ENCODE measurements at places on chromosomes 4 and X.

- DNase-seq: no peak
Observed at GRCh38 chr4:67926485-67926884, 36.8 kb downstream of the TMPRSS11A start.

GRCh38 chrX:15055146-15055930 lies 182.1 kb downstream of the MOSPD2 start:
- no peak for DNase-seq

GRCh38 chr4:149166876-149167275 lies 648.8 kb downstream of the IQCM start:
- no peak for DNase-seq

DNA sequence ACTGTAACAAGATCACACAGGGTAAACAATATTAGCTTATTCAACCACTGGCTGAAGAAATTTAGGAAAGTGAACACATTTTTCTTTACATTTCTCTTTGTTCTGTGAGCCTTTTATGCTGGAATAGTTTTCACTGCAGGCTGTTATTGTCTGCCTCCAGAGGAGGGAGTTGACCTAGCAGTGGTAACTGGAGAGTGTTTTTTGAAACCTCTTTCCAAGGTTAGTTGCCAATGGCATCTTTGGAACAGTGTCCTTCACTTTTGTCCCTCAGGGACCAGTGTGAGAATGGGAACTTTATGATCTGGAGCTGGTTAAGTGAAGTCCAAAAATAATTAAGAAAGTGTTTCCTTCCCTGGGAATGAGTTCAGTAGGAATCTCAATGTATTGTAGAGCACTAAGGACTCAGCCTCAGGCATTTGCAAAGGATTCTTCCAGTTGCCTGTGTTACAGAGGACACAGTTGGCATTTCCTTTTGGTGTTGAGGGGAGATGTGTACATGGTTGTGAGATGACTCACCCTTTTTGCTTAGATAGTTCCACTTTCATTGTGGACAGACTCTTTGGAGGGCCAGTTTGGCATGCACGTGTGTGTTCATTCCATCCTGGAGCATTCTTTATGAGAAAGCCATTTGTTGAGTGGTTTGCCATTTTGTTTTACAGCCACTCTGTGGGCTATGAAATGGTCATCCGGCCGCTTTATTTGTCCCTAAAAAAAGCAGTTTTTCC lies 61.3 kb downstream of the AR start:
- no peak for DNase-seq

DNA sequence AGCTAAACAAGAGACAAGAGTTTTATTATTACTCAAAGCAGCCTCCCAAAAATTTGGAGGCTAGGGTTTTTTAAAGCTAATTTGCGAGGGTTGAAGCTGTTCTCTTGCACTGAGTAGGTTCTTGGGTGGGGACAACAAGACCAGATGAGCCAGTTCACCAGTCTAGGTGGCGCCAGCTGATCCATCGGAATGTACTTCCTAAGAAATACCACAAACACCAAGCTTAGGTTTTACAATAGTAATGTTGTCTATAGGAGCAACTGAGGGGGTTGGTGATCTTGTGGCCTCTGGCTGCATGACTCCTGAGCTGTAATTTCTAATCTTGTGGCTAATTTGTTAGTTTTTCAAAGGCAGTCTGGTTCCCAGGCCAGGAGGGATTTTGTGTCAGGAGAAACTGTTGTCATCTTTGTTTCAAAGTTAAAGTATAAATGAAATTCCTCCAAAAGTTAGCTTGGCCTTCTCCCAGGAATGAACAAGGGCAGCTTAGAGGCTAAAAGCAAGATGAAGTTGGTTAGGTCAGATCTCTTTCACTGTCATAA lies 130.6 kb downstream of the SLC7A11 start:
- DNase-seq: no peak

- DNase-seq: no peak
Observed at GRCh38 chr4:75800972-75801371, 76.6 kb downstream of the USO1 start.

GRCh38 chrX:48626401-48627298 lies 29.4 kb downstream of the WDR13 start:
- no peak for DNase-seq

GRCh38 chrX:113726466-113726865 lies 857.4 kb upstream of the HTR2C start:
- DNase-seq: no peak

DNA sequence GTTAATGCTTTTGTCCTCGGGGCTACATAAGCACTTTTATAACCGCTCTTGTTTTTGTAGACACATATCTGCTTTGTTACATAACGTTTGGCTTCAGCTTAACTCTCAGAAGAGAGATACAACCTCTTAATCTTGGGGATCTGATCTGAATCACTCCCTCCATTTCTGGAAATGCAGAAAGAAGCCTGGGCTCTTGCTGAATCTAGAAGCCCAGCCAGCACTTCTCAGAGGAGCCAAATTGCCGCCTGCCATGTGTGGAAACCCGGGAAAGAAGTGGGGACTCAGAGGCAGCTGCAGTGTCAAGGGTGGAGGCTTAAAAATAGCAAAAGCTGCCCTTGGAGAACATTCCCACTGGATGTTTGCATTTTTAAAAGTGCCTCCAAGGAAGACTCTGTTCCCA lies 69.3 kb upstream of the LDB2 start:
- no peak for DNase-seq
